CD8-positive, alpha-beta T cell (primary cell): ENCODE measurements at places on chromosomes 3 and 15. TPM values are rescaled to one million over a fixed set of nuclear protein-coding genes. Genes with fewer than 3 reads are reported as not detected.

Gene CAMKV
- total RNA-seq = not detected

Gene AGBL1
- total RNA-seq = not detected

Gene CFAP20DC
- total RNA-seq = not detected

Gene EPHB3
- total RNA-seq = not detected

Gene NR1I2
- total RNA-seq = not detected

Gene SLC9C1
- not detected for total RNA-seq

DNA sequence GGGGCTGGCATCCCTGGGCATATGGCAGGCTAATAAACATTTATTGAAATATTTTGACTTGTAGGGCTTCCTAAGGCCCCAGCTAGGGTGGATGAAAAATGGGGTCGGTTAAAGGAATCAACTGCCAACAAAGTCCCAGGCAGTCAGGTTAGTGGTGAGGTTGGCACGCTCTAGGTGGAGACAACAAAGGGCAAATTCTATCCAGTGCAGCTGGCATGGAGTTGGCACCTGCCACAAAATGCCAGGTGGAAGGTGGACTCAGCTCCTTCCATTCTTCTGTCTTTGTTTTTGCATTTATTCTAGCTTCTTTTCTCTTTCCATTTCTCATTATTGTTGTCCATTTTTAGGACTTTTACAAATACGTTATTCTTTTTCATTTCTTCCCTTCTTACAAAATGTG is 31.0 kb downstream of the LCMT2 start:
- DNase-seq = no peak

- no peak for DNase-seq
Measured at GRCh38 chr15:77860071-77860691, 217.3 kb downstream of the TBC1D2B start.

DNA sequence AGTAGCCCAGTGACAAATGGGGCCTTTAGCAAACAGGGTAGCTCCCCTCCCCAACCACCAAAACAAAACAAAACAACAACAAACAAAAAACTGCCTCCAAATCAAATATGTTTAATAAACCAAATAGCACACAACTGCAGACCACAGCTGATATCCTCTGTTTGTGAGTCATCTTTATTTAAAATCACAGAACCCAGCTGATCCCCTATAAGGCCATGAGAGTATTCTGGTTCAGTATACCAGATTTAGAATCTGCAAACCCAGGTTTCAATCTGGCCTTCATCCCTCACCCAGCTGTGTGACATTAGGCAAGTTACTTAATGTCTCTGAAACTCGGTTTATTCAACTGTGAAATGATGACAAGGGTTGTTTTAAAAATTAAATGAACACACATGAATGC is 124.5 kb downstream of the SUCLG2 start:
- no peak for DNase-seq

DNA sequence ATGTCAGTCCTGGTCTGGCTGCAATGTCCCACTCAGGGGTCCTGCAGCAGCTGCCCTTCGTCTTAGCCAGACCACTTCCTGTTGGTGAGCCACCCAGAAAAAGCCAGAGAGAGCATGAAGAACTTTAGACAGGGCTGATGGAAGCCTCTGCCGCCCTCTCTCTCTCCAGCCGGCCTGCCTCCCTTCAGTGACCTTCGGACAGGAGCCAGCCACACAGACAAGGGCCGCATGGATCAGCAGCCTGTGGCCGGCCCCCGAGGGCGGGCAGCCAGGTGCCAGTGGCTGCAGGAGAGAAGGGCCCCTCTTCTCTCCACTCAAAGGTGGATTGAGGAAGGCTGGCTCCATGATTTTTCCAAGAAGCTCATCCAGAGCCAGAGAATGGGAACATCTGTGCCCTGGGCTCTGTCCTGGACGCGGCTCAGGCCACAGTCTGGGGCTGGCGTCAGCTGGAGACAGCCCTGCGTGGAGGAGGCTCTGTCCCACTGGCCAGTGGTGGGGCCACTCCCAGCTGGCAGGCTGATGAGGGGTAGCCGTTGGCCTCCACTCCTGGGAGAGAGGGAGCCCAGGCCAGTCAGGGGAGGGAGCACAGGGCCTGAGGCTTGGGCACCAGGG is 42.9 kb downstream of the ISG20 start:
- no peak for DNase-seq

- no peak for DNase-seq
Measured at GRCh38 chr15:83983634-83984458, 251.7 kb upstream of the GOLGA6L4 start.

GRCh38 chr3:128203169-128203568 is 49.9 kb downstream of the EEFSEC start:
- DNase-seq = no peak

GRCh38 chr3:126024049-126024854 is 55.3 kb downstream of the ROPN1B start:
- no peak for DNase-seq

DNA sequence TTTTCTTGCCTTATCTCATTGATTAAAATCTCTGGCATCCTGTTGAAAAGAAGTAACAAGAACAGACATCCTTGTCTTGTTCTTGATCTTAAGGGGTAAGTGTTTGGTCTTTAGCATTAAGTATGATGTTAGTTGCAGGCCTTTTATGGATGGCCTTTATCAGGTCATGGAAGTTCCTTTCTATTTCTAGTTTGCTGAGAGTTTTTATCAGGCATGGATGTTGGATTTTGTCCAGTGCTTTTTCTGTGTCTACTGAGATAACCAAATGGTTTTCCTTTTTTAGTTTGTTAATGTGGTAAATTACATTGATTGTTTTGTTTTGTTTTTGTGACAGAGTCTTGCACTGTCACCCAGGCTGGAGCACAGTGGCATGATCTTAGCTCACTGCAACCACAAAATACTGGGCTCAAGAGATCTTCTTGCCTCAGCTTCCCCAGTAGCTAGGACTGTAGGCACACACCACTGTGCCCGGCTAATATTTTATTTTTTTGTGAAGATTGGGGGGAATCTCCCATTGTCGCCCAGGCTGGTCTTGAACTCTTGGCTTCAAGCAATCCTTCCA is 26.3 kb downstream of the MRAS start:
- no peak for DNase-seq

- no peak for DNase-seq
Measured at GRCh38 chr15:94785091-94785490, 553.7 kb downstream of the MCTP2 start.

- DNase-seq = no peak
Measured at GRCh38 chr3:71128961-71129360, 454.6 kb downstream of the FOXP1 start.

- DNase-seq = no peak
Measured at GRCh38 chr3:18369551-18370185, 55.5 kb downstream of the SATB1 start.

- no peak for DNase-seq
Measured at GRCh38 chr15:70128414-70129140, 30.9 kb upstream of the TLE3 start.
